RKO (cell line): ENCODE measurements at places on chromosomes 7 and 10.
A peak's percentile ranks its signal among the peaks of the same experiment; 100 is the strongest.

GRCh38 chr7:4269086-4269485 lies 413.0 kb upstream of the FOXK1 start:
- no peak for DNase-seq

DNA sequence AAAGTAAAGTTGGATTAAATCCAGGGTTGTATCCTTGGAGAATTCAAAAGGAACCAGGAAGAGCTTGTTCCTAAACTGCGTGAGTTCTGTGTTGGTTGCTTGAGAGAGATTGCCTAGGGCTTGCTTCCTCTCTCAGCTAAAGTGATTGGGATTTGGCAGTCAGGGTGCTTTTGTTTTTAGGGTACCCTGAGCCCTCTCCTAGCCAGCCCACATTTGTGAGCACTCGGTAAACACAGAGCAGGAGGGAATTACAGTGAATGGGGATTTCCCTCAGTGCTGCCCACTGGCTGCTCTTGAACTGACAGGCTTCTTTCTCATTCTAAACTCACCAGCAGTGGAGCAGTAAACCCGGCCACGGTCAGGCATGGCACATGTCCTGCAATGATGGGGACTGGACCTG lies 146.9 kb downstream of the TPST1 start:
- no peak for DNase-seq

- DNase-seq: no peak
Measured at GRCh38 chr10:120431251-120431651, 25.8 kb upstream of the PLPP4 start.

DNA sequence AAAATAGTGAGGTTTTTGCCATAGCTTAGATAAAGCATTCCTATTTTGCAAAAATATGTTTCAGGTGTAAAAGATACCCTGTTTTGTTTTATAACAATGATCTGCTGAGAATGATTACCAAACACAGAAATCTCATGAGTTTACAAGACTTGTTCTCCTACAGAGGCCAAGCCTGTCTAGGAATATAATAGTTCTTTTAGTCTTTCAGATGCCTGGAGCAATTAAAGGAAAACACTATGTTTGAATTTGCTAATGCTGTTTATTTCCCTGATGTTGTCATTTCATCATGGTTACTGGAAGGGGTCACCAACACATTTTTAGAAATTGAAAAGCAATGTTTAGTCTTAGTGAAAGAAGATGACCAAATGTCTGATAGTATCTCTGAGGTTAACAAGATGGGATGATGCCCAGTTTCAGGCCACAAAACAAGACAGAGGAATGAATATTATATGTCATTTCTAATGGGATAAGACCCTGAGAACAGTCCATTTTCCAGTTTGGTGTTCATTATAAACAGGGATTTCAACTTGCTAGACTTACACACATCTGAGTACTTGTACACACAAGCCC lies 559.9 kb downstream of the INHBA start:
- DNase-seq: no peak

- no peak for DNase-seq
Measured at GRCh38 chr7:84364708-84365107, 170.1 kb upstream of the SEMA3A start.

GRCh38 chr7:35257251-35258124 lies 3.6 kb upstream of the TBX20 start:
- DNase-seq: no peak

- DNase-seq: peak; percentile 45
Measured at GRCh38 chr7:97819161-97819560, 53.0 kb downstream of the ASNS start.

DNA sequence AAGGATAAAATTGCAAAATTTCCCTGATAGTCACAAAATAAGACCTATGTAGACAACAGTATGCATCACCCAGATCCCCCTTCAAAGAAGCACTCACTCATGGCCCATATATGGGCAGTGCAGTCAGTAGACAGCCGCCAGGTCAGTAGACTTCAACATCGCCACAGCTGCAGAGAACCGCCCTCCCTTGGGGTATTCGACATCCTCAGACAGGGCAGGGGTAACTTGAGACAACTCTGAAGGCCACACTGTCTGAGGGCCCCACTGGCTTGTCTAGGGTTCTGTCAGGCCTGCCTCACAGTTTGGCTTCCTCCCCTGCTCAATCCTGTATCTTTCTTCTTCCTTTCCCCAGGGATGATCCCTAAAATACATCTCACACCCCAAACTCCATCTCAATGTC lies 172.3 kb downstream of the IMMP2L start:
- no peak for DNase-seq

GRCh38 chr10:37952043-37952755 lies 24.2 kb downstream of the ZNF25 start:
- no peak for DNase-seq

- DNase-seq: peak; percentile 51
Measured at GRCh38 chr10:81179805-81180452, 642.2 kb downstream of the SH2D4B start.

DNA sequence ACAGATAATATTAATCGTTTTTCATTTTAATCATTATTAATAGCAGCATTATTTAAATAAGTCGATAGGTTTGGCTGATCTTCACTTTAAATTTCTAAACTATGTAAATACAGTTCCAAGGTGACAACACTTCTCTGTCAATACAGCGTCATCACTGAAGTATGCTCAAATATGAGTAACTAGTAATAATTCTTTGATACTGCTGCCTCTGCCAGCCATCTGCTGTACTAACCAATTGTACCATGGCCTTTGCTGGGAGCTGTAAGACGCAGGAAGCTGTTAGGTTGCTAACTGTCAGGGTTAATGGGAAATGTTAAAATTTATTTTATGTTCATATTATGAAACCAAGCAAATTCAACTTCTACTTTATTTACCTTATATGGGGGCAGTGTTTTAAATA lies 1650.5 kb upstream of the LRRTM3 start:
- DNase-seq: no peak

- no peak for DNase-seq
Measured at GRCh38 chr7:45863715-45864114, 9.2 kb downstream of the CCDC201 start.

- DNase-seq: peak; percentile 59
Measured at GRCh38 chr7:49852619-49853462, 79.4 kb downstream of the VWC2 start.

GRCh38 chr7:47493976-47494911 lies 87.7 kb downstream of the TNS3 start:
- no peak for DNase-seq

DNA sequence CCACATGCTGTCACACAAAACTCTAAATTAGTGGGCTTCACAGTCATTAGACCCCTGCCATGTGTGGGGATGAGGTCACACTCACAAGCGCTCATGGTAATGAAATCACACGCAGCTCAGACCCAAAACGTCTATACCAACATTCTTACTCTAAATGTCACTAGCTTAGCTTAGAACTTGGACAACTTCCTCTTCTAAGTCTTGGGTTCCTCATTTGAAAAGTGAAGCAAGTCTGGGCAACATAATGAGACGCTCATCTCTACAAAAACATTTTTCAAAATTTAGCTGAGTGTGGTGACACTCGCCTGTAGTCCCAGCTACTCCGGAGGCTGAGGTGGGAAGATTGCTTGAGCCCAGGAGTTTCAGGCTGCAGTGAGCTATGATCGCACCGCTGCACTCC lies 92.7 kb upstream of the MACROH2A2 start:
- DNase-seq: no peak

- no peak for DNase-seq
Measured at GRCh38 chr7:44216019-44216418, 15.2 kb downstream of the YKT6 start.

DNA sequence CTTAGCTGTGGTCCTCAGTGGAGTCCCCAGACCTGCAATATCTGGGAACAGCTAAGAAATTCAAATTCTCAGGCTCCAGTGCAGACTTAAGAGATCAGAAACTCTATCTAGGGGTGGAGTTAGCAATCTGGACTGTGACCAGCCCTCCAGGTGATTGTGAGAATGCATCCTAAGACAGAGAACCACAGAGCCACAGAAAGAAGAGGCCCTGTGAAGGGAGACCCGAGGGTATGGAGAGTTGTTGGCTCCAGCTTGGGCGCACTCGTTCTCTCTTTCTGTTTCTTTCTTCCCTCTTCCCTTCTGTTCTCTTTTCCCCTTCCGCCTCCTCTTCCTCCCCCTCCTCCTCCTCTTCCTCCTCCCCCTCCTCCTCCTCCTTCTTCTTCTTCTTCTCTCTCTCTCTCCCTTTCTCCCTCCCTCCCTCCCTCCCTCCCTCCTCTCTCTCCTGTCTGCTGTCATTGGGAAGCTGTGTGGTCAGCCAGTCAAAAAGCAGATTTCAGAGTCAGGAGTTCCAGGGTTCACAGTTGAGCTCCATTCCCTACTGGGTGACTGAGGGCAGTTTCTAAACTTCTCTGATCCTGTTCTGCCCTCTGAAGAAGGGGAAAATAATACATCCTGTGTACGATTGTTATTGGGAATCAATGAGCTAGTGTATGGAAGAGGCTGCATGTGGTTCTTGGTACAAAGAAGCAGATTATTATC lies 62.1 kb upstream of the STEAP1B start:
- DNase-seq: no peak

DNA sequence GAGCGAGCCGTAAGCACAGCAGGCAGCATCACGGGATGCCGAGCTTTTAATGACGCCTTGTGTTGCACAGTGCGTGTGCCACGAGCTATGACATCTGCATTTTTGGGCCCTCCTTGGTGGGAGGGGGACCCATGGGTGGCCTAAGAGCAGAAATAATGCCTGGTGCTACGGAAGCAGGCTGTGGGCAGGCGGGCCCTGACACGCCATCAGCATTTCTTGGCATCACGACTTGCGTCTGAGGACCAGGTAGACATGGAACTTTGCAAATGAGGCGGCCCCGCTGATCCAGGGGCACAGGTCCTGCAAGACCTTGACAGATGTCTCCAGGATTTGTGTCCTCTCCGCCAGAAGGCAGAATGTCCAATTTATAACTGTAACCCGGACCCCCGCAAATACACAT lies 117.8 kb upstream of the RNF32 start:
- no peak for DNase-seq

GRCh38 chr10:46520381-46520780 lies 36.1 kb downstream of the GPRIN2 start:
- DNase-seq: no peak

GRCh38 chr10:112912410-112912928 lies 37.6 kb upstream of the TCF7L2 start:
- DNase-seq: no peak

DNA sequence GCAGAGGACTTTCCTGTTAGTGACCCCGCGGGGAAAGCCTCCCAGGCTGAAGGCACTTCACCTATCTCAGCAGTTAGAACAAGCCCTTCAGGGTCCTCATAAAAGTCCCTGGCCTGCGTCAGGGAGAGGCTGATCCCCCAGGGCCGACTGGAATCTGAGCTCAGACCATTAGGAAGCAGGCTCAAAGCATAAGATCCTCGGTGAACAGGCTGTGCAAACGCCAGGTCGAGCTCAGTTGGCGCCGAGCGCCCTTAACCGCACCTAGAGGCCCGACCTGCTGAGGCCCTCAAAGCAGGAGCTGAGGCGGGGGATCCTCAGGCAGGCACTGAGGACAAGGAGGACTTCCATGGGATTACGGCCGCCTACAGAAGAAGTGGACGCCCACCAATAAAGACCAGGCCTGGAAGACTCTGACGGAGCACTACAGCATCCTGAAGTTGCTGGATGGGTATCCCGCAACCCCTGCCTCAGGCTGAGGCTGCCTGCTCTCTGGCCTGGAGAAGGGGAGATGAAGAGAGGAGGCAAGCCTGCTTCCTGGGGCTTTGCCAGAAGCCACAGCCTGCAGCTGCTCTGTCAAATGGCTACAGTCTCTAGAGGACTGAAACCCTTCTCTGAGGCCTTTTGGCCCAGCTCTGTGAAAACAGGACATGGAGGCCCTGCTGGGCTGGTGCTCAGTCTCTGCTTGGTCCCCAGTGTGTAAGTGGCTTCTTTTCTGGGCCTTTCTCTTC lies 29.9 kb downstream of the LIPJ start:
- DNase-seq: no peak

DNA sequence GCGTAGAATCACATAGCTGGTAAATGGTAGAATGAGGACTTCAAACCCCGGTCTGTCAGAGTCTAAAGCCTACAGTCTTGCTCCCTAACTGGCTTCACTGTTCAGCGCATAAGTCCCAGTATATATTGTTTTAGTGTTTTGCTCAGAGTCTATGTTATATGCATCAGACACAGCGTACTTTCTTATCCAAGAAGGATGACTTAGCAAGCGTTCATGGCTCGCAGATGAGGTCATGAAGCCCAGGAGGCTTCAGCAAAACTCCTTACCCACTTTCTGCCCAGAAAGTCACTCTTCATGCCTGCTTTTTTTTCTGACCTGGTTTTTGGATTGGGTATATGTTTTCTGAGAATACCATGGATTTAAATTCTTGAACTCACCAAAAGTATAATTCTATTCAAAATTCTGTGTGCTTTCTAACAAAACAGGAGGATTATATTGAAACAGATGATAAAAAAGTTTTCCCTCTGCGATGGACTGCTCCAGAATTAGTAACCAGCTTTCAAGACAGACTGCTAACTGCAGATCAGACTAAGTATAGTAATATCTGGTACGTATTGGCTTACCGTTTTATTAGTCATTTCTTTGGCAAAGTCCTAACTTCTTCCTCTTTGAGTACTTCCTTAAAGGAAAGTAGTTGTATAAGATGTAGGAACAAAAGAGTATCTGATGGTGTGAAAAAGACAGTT lies 24.6 kb upstream of the BHLHA15 start:
- DNase-seq: peak; percentile 22
